ENCODE measurements at places on chromosomes 3 and 15.
A peak's percentile ranks its signal among the peaks of the same experiment; 100 is the strongest.

DNA sequence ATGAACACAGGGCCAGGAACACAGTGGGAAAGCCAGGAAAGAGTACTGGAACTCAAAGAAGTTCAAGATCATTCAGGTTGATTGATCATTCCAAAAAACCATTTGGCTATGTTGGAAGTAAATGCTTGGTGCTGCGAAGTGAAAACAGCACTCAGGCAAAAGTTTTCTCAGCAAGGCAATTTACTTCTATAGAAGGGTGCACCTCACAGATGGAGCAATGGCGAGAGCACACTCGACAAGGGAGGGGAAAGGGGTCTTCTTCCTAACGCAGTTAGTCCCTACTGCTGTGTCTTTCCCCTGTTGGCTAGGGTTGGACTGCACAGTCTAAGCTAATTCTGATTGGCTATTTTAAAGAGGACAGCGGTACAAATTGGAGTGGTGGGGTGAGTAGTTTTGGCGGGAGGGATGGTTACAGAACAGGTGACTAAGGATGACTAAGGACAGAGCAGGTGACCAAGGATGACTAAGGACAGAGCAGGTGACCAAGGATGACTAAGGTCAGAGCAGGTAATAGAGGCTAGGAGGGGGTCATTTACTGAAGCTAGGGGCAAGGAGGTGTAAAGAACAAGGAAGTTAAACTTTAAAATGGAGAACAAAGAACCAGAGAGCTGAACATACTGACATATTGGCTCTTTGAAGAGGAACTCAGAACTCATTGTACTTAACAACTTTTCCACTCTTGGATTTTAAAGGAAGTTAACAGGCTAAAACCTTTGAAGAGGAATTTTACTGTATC is 43.3 kb downstream of the HOMER2 start:
- no peak for DNase-seq

- no peak for DNase-seq
Observed at GRCh38 chr15:101614761-101615160, 37.4 kb downstream of the TM2D3 start.

DNA sequence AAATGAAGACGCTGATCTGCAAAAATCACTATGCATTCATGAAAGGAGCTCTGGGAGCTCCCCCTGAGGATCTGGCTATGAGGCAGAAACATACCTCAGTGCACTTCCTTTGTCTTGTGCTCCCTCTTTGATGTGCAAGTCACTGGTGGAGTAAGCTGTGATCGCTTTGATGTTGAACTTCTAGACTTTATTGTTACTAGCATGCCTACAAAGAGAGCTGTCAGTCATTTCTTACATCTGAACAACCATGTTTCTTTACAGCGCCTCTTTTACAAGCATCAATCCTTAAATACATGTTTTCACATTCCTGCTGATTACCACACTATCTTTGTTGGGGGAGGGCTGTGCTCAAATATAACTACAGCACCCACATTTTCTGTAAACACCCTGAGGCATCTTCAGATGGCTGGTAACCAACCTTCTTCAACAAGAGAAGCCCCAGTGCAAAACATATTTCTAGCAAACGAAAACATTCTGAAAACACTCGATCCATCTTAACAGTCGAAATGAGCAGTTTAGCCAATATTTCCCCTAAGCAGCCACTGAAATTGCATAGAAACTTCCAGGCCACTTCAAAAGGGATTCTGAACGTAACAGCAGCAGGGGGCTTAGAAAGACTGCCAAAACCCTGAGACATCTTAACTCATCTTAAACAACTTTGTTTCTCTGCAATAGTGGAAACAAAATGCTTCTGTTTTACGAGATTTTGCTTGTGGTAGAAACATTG is 101.9 kb upstream of the ICE2 start:
- DNase-seq = peak; percentile 84

DNA sequence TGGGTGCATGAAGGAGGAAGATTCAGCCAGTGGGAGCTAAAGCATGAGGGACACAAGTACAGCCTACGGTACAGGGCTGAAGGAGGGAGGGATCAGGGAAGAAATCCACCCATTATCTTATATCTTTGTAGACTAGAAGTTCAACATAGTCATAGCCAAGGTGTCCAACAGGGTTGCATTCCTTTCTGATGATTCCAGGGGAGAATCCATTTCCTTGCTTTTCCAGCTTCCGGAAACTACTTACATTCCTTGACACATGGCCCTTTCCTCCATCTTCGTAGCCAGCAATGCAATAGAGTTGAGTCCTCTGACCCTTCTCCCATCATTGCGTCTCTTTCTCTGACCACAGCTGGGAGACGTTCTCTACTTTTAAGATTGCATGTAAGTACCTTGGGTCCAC is 471.0 kb upstream of the SEMA6D start:
- no peak for DNase-seq

- DNase-seq = no peak
Observed at GRCh38 chr3:116579840-116580239, 129.7 kb upstream of the TUSC7 start.

- peak; percentile 12 for DNase-seq
Observed at GRCh38 chr15:52529341-52529924, 753 bp upstream of the MYO5A start.

GRCh38 chr3:109728861-109729494 is 391.6 kb upstream of the DPPA4 start:
- DNase-seq = no peak

DNA sequence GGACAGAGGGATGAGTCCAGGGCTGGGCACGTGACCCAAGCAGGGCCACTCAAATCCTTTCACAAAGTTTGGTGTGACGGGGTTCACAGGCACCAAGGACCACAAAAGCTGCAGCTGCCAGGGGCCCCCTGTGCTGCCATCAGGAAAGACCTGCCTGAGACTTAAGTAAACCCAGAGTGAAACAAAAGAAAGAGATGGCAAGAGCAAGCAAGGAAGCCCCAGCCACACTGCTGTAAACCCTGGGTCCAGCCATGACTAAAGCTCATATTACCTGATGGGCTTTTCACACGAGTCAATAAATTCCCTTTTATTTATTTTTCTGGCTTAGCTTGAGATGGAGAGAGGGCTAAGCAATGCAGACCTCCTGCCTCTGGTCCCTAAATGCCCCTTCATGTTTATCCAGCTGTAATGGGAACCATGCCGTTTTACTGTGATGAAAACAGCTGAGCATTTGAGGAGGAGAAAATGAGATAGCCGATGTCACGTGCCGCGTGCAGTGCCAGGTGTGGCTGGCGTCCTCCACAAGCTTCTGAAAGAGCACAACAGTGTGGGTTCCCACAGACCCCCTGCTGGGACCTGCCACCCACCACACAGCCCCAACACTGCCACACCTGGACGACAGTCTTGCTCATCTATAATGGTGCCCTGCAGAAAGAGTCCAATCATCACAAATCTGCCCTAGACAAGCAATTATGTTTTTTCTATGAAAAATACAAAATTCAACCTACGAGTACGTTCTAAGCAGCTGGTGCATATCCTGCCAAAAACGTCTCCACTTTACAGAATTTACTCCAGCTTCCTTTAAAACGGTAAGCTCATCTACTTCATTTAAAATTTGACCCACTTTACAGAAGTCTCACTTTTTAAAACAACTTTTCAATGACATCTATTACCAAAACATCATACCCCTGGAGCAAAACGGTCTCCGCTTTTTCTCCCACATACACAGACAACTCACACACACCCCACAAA is 34.2 kb downstream of the ADAMTS17 start:
- DNase-seq = no peak
